Activated CD4-positive, alpha-beta T cell treated with anti-CD3 and anti-CD28 coated beads, Interleukin-10, Interleukin-2, amounts not matched to agents 100 ng/mL and 50 ng/mL, durations not matched to agents 16 hours and 8 hours (primary cell): ENCODE measurements at places on chromosomes 5 and 9.
A peak's percentile ranks its signal among the peaks of the same experiment; 100 is the strongest.

GRCh38 chr5:138603249-138603920 is 28.2 kb upstream of the HSPA9 start:
- DNase-seq: peak; percentile 36

DNA sequence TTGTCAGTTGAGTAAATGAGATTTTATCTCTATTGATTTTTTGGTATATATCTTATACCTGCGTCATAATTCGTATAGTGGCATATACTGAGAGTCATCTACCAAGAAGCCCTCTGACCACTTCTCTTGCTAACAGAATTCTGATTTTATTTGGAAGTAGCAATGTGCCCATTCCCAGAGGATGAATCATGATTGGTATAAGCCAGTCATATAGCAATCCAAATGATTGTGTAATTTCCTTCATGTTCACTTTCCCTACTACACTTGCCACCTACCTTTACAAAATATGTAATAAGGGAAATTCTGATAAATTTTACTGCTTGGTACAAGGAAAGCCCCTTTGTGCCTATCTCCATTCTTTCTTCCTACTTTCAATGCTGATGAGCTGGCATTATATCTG is 16.1 kb upstream of the ZNF462 start:
- DNase-seq: no peak

- peak; percentile 74 for DNase-seq
These were observed 2.0 kb upstream of the CCL27 start for GRCh38 chr9:34664281-34665066.

GRCh38 chr9:211557-211956 is 3.1 kb upstream of the DOCK8 start:
- no peak for DNase-seq

DNA sequence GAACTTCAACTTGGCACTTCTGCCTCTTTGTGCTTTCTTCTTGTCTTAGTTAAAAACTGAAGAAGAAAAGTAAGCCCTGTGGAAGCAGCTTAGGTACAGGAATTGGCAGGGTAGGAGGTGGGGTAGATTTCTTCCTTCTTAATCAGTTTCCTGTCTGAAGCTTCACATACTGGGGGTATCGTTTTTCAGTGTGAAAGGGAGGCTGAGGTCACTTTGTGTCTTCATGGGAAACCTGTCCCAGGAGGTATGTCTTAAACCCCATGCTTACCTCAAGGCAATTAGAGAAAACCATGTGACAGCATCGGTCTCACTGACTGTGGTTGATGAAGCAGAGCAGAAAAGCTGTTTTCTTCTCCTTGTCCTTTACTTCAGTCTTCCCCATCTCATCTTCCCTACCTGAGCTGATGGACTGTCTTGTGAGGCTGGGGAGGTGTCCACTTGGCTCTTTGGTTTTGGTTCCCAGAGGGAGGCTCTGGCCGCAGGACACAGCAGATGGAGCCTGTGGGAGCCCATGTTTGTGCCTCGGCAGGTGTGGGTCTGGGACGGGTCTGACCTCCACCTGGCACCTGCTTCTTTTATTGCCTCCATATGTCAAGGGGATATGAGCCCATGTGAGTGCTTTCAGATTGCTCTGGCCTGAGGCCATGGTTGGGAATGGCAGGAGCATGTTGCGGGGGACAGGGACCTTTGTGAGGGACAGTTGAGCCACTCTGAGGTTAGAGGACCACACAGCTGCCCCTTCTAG is 47.0 kb downstream of the SH3GL2 start:
- DNase-seq: no peak

DNA sequence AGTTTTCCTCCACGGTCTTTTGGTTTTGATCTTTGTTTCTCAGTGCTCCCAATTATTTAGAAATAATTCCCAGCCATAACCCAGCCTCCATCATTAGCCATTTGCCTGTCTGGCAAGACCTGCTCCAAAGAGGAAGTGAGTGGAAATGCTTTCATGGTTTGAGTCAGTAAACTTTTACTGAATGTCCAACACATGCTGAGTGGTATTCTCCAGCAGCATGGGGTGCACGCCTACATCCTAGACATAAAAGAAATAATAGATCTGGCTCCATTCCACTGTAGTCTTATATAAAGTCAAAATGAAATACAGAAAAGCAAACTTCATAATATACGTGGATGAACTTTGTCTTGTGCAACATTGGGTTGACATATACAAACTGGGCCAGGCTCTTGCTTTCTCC is 757.2 kb downstream of the TLE1 start:
- no peak for DNase-seq

DNA sequence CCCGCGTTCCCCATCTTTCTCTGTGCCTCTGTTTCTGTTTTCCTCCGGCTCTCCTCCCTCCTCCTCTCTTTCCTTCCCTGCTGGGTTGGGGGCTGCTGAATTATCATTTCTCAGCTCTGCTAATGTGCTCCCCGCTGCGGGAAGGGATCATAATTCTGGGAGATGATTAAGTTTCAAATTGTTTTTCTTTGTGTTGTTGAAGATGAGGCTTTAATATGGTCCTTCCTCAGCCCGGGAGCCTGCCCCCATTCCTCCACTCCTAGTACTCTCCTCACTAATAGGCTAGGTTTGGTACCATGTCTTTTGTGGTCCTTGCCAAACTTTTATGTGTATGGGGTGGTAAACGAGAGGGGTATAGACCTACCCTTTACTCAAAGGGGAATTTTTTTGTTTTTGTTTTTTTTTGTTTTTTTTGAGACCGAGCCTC is 5.7 kb upstream of the PCDH1 start:
- no peak for DNase-seq

DNA sequence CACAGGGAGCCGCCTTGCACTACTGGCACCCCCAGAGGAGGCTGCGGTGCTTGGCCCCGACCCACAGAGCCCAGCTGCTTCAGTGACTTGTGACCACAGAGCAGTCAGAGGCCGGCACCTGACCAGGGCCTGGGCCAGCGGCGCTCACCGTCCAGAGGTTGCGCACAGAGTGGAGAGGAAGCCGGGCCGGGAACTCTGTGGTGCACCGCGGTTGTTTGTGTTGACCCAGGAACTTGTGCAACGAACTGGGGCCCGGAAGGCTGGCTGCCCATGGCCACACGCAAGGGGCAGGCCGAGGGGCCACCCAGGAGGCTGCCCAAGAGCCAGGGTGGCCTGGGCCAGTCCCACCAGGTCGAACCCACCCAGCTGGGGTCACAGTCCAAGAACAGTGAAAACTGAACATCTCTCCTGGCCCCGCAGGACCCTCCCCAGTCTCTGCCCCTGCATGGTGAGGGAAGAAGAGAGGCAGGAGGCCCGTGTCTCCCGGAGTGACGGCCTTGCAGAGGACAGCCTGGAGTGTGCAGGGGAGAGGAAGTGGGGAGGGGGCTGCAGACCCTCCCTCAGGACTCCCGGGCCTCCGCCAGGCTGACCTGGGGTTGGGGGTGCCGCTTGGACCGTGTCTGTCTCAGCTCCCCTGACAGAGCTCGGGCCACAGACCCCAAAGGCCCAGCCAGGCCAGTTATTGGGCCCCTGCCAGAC is 42.8 kb upstream of the EGFL7 start:
- no peak for DNase-seq

DNA sequence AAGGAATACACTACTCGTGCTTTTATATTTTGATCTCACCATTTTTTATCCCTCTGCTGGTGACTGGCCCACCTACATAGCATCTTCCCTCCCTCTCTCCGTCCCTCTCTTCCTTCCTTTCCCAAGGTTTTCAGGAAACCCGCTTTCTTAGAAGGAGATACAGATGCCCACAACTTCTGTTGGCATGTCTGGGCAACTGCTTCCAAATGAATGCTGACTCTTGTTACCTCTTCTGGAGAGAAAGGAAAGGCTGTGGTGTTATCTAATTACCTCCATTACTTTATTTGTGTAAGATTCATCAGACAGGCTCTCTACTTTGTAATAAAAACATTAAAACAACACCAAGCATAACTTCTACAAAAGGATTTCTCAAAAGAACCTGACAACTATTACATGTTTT is 20.2 kb downstream of the FANCC start:
- DNase-seq: no peak

- no peak for DNase-seq
These were observed 286.0 kb downstream of the CYLC2 start for GRCh38 chr9:103281126-103281525.

GRCh38 chr5:124996764-124997077 is 250.3 kb upstream of the ZNF608 start:
- DNase-seq: no peak

GRCh38 chr5:145811834-145812625 is 23.1 kb downstream of the PRELID2 start:
- DNase-seq: no peak

DNA sequence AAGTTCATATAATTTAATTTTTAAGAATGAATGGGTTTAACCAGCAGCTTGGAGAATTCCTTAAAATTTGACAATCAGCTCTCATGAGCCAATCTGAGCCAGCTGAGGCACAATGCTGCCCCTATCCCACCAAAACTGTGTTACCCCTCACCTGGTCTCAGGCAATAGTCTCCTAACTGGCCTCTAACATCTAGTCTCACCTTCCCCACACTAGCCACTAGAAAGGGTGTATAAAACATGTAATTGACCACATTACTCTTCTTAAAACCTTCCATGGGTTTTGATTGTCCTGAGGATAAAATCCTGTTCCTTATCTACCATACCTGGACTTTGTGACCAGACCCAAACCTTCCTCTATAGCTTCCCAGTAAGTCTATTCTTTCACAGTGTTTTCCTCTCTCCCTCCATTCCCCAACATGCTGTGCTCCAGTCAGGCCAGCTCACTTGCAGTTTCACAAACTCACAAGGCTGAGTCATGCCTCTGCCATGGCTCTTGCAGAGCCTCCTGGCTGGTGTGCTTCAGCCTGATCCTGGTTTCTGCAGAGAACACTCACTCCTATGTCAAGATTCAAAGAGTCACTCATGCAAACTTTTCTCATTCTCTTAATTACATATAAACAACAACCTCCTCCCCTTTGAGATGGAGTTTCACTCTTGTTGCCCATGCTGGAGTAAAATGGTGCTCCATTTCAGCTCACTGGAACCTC is 16.0 kb upstream of the ZCCHC7 start:
- peak; percentile 57 for DNase-seq

- no peak for DNase-seq
These were observed 163.3 kb downstream of the SAXO1 start for GRCh38 chr9:18869725-18870124.

GRCh38 chr5:119318256-119318894 is 37.4 kb upstream of the TNFAIP8 start:
- no peak for DNase-seq

DNA sequence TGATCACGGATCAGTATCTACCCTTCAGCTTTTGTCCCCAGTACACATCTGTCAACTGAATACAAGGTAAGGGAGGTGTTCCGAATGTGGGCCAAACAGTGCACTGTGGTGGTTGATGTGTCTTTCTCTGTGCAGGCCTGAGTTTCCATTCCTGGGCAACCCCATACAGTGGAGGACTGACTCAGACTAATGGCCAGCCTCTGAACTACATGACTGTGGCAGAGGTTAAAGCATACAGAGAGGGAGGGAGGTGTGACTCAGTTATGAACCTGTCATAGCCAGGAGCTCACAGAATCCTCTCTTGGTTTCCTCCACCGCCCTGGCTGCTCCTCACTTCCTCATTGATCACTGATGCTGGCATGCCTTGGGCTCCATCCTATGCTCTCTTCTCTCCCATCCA is 136.4 kb upstream of the TAS2R1 start:
- no peak for DNase-seq

DNA sequence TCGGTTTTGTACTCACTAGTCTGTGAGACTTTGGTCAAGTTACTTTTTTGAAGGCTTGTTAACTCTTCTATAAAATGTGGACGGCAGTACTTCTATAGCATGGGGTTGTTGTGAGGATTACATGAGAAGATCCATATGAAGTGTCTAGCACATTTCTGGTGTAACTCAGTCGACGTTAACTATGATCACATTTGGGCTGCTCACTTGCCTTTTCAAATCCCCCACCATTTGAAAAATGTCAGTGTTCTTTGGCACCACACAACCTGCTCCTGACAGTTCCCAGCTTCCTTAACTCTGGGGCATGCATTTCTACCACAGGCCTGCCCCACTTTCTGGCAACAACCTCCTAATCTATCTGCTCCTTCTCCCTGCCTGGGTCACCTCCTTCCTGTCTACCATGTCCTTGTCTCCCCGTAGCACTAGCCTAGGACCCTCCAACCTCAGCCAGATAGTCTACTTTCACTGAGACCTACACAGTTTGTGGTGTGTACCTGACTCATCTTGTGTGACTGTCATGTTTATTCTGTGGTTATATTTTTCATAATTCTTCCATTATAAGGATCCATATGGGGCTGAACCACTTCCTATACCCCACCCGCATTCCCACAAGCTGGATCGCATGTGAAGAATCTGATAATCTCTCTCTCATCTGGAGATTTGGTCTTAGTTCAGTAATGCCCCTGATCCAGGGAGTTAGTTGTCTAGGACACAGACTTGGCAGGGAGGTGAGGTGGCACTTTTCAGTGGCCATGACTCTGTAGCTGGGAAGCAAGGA is 30.2 kb upstream of the BASP1 start:
- DNase-seq: no peak

DNA sequence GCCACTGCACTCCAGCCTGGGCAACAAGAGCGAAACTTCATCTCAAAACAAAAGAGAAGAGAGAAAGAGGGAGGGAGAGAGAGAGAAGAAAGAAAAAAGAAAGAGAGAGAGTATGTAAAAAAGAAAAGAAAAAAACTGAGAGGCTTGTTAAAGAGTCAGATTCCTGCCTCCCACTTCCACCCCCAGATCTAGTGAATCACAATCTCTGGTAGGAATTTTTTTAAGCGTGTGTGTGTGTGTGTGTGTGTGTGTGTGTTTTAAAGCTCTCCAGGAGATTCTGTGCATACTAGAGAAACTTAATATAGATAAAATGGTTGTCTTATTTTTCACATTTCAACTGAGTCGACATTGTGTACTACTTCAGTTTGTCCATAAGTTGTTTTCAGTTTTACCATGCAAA is 32.0 kb downstream of the SAR1B start:
- no peak for DNase-seq

DNA sequence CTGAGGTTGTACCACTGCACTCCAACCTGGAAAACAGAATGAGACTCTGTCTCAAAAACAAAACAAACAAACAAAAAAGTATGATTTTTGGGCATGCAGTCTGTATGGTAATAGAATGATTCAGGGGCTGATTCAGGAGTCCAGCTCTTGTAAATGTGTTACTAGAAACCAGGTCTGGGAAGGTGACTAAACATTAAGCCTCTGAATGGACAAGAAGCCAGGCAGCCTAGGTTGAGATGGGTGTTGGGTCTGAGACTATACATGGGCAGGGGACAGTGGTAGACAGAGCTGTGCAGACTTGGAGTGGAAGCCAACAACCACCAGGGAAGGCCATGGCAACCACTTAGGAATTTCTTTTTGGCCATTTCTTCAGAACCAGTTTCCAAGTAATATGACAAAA is 64.9 kb upstream of the TLE1 start:
- DNase-seq: no peak

- DNase-seq: no peak
These were observed 28.7 kb upstream of the ADAMTS19 start for GRCh38 chr5:129431406-129431805.
